ENCODE measurements at places on chromosomes 4 and X.
A peak's percentile ranks its signal among the peaks of the same experiment; 100 is the strongest.

DNA sequence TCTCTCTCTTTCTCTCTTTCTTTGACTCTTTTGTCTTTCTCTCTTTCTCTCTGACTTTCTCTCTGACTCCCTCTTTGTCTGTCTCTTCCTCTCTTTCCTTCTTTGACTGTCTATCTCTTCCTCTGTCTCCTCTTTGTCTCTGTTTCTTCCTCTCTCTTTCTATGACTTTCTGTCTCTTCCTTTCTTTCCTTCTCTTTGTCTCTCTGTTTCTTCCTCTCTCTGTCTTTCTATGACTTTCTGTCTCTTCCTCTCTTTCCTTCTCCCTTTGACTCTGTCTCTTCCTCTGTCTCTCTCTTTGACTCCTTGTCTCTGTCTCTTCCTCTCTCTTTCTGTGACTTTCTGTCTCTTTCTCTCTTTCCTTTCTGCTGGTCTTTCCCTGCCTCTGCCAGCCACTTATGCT, 38.7 kb downstream of the HNRNPD start:
- DNase-seq: no peak

DNA sequence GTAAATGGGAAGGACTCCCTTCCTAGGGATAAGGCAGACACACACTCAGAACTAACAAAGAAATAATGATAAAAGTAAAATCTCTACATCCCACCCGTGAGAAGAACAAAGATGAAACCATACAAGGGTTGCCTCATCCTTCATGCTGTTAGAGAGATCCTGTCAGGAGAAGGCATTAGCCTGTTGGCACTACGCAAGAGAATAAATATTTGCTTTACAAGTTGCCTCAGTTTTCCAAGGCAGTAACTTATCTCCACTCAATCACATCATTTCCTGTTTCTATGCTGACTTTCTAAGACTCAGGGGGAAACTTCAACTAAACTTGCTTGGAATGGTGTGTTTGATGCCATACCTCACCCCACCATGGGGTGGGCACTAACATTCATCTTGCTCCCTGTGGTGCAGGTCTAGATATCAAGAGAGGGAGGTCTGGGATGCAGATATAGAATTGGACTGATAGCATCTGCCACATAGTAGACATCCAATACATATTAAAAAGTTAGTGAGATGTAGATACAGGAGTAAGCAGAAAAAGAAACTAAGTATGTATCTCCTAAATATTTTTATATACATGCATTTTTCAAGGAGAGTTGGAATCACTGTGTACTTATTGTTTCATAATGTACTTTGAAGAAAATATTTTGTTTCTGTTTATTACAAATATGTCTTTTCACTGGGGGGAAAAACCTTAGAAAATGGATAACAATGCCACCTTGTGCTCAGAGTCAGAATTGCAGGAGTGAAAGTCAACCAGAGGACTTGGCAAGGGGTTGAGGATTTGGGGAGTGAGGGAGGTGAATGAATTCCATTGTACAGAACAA, 57.2 kb upstream of the BEX4 start:
- peak; percentile 25 for DNase-seq

DNA sequence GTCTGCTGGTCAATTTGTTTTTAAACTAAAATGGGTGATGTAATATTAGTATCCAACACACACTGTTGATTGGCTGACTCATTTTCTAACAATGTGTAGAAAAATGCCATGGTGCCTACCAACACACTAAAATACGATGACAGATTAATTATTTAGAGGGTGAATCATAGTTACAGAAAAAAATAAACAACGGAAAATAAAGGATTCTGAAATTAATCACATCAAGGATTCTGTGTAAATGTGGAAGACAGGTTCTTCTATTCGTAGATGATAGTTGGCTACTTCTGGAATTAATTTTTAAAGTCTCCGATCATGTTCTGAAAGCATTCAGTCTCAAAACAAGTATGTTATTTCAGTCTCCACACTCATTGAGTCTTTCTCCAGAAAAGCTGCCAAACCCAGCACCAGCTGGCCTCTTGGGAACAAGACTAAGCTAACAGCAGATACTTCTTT, 8.2 kb upstream of the IQCM start:
- no peak for DNase-seq

- DNase-seq: no peak
Observed at GRCh38 chr4:89294573-89295269, 12.9 kb downstream of the GPRIN3 start.

- DNase-seq: no peak
Observed at GRCh38 chrX:29012867-29013266, 425.6 kb downstream of the IL1RAPL1 start.
